ENCODE measurements at places on chromosomes 7 and 10.

- no peak overlapping the region for H3K4me3 ChIP-seq
- no peaks in the 10 kb centered on the region for H3K36me3 ChIP-seq
- no peak overlapping the region for H3K27ac ChIP-seq
- peaks cover 41% of the 10 kb centered on the region for H3K4me1 ChIP-seq
- DNase-seq, result peak; percentile 25
Observed at GRCh38 chr10:48948470-48949037, 8.9 kb upstream of the LRRC18 start.

- H3K36me3 ChIP-seq, result peaks cover 4% of the 10 kb centered on the region
- no peak overlapping the region for H3K4me3 ChIP-seq
- peaks cover 2% of the 10 kb centered on the region for H3K4me1 ChIP-seq
Observed at GRCh38 chr10:7345717-7346116, 65.1 kb downstream of the SFMBT2 start.

- no peak overlapping the region for H3K27ac ChIP-seq
- no peak overlapping the region for H3K4me3 ChIP-seq
- no peaks in the 10 kb centered on the region for H3K27me3 ChIP-seq
- DNase-seq, result no peak
- no peaks in the 10 kb centered on the region for H3K36me3 ChIP-seq
Observed at GRCh38 chr7:84139986-84140729, 54.4 kb downstream of the SEMA3A start.

DNA sequence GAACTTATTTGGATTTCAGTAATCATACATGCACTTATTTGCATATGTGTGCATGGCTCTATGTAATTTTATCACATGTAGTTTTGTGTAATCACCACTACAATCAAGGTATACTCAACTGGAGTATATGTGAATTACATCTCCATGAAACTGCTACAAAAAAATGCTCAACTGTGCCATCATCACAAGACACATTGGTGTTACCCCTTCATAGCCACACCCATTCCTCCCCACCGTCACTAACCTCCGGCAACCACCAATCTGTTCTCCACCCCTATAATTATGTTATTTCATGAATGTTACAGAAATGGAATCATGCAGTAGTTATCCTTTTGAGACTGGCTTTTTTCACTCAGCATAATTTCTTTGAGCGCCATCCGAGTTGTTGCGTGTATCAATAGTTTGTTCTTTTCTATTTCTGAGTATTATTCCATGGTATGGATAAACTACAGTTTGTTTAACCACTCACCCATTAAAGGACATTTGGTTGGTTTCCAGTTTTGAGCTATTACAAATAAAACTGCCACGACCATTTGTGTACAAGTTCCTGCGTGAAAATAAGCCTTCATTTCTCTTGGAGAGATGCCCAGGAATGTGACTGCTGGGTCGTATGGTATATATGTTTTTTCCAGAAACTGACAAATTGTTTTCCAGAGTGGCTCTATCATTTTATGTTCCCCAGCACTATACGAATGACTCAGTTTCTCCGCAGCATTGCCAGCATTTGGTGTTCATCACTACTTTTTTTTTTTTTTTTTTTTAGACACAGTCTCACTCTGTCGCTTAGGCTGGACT lies 11.3 kb upstream of the SMO start:
- peak; percentile 37 for DNase-seq
- H3K36me3 ChIP-seq, result no peaks in the 10 kb centered on the region
- no peaks in the 10 kb centered on the region for H3K4me1 ChIP-seq
- peaks cover 2% of the 10 kb centered on the region for H3K27me3 ChIP-seq

DNA sequence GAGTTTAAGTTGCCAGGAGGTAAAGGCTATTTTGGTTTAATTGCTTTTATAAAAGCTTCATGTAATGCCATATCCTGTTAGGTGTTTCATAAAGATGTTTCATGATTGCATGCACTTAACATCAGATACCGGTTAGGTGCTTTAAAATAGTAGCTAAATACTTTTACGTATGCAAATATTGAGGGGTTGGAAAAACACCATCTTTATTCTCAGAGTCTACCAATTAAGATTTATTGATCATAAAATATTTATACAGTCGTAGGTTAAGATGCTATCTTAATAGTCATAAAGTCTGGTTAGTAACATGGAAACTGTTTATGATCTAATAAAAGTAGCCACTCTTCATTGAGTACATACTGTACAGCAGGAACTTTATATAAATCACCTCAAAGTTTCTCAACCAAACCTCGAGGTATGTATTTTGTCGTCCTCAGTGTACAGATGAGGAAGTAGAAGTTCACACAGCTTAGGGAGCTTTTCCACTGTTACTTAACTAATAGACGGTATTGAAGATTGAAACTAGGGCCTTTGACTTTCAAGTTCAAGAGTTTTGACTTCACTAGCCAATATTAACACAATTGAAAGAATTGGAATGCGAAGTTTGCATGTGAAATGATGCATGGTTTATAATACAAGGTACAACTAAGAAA lies 897.1 kb downstream of the GATA3 start:
- H3K4me1 ChIP-seq, result no peaks in the 10 kb centered on the region
- no peaks in the 10 kb centered on the region for H3K36me3 ChIP-seq
- H3K27me3 ChIP-seq, result no peaks in the 10 kb centered on the region
- no peak for DNase-seq

DNA sequence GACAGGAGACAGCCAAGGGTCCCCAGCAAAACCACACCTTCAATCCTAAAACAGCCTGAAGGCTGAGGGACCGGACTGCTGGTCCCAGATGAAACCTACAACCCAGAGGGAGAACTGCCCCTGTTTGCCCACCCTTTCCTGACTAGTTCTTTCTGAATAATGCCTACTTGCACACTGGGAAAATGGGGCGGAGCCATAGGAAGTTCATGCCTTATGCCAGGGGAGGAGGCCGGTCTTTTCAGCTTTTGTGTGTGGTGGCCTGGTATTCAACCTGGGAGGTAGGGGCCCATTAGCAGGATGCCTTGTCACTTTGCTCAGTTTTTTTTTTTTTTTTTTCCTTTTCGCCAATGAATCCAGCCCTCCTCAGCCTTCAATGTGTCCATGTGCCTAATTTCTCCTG lies 20.7 kb downstream of the TOMM7 start:
- no peak for DNase-seq
- no peak overlapping the region for H3K4me3 ChIP-seq
- no peaks in the 10 kb centered on the region for H3K36me3 ChIP-seq
- no peak overlapping the region for H3K27ac ChIP-seq
- H3K4me1 ChIP-seq, result no peaks in the 10 kb centered on the region

GRCh38 chr7:54161621-54162020 lies 380.6 kb upstream of the VSTM2A start:
- no peak overlapping the region for H3K4me3 ChIP-seq
- H3K36me3 ChIP-seq, result no peaks in the 10 kb centered on the region
- no peaks in the 10 kb centered on the region for H3K27me3 ChIP-seq
- H3K4me1 ChIP-seq, result no peaks in the 10 kb centered on the region
- no peak for DNase-seq
- no peak overlapping the region for H3K27ac ChIP-seq

- no peaks in the 10 kb centered on the region for H3K4me1 ChIP-seq
- no peaks in the 10 kb centered on the region for H3K27me3 ChIP-seq
- no peaks in the 10 kb centered on the region for H3K36me3 ChIP-seq
- no peak overlapping the region for H3K4me3 ChIP-seq
- no peak overlapping the region for H3K27ac ChIP-seq
Observed at GRCh38 chr7:87013840-87014190, 45.6 kb downstream of the ELAPOR2 start.

DNA sequence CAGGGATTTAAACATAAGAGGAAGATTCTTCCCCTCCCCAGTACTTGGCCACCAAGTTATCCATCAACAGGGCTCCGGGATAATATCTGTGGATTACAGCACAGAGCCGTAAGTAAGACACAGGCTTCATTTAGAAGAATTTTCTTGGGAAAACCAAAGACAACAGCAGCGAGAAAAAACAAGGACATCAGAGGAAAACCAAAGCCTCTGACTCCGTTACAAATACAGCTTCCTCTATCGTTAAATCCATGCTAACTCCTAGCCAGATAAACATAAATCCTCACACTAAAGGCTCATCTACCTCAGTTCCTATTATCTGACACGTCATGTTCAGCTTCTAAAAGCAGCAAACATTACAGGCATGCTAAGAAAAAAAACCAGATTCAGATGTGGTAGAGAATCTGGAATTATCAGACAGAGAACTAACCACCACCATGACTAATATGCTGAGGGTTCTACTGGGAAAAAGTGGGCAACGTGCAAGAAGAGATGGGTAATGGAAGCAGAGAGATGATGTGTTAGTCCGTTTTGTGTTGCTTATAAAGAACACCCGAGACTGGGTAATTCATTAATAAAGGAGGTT lies 48.4 kb downstream of the BRI3 start:
- H3K36me3 ChIP-seq, result no peaks in the 10 kb centered on the region
- peaks cover 2% of the 10 kb centered on the region for H3K4me1 ChIP-seq
- no peaks in the 10 kb centered on the region for H3K27me3 ChIP-seq

DNA sequence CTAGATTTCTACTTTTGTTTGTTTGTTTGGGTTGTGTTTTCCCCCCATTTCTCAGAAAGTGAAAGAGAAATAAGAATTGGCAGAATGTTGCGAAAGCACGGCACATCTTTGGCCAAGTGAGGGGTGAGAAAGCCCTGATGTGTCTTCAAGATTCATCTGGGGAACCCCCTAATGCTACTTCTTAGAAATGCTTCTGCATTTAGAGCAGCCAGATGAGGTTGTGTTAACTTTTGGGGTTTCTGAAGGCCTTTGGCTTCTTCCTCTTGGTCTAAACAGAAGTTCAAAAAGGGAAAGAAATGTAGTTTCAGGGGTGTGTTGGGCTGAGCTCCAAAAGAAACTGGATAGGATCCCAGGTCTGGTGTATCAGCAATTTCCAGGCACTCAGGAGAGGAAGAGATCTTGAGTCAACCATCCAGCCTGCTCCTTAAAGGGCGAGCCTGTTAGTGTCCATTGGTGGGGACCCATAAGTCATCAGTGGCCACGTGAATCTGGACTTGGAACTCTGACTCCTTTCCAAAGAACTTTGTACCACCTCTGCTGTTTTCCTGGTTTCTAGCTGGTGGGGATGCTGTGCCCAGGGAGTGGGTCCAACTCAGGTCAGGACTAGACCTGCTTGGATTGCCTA lies 6.5 kb downstream of the DUSP5 start:
- H3K36me3 ChIP-seq, result no peaks in the 10 kb centered on the region
- peak overlapping the region; percentile 81 for H3K27ac ChIP-seq
- DNase-seq, result peak; percentile 85
- H3K4me1 ChIP-seq, result peaks cover 58% of the 10 kb centered on the region

GRCh38 chr7:522071-522950 lies 2.7 kb upstream of the PDGFA start:
- H3K36me3 ChIP-seq, result no peaks in the 10 kb centered on the region
- H3K4me1 ChIP-seq, result peaks cover 39% of the 10 kb centered on the region
- peaks cover 66% of the 10 kb centered on the region for H3K27me3 ChIP-seq
- DNase-seq, result peak; percentile 82
- peak overlapping the region; percentile 35 for H3K4me3 ChIP-seq

DNA sequence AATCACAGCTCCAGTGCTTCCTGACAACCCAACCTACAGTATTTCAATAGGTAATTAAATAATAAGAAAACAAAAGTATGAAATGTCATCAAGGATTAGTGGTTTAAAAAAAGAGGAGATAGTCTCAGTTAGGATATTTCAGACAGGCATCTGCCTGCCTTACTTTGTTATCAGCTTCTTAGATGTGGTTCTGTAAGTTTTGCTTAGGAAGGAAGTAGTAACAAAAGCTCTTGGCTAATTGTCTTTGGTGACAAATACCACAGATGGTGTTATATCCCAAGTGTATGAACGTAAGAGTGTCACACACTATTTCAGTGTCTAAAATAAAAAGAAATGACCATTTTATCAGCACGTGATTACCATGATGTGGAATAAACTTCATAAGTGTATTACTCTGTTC lies 9.8 kb upstream of the ACTA2 start:
- no peaks in the 10 kb centered on the region for H3K36me3 ChIP-seq
- H3K4me1 ChIP-seq, result peaks cover 7% of the 10 kb centered on the region
- no peaks in the 10 kb centered on the region for H3K27me3 ChIP-seq
- H3K4me3 ChIP-seq, result no peak overlapping the region

DNA sequence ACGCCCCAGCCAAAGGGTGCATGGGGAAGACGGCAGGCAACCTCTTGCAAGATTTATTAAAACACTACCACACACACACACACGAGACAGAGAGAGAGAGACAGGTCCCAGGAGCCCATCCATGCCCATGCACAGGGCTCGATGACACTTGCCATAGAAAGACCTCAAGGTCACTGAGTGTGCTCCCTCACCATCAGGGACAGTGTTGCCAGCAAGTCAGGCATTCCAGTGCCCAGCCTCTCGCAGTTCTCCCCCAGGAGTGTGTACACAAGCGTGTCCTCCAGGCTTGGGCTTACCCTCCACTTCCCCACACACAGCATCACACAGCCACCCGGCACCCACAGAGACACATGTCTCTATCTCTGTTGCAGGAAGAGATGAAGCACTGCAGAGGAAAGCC lies 46.8 kb upstream of the SLF2 start:
- DNase-seq, result no peak
- H3K36me3 ChIP-seq, result no peaks in the 10 kb centered on the region
- H3K27ac ChIP-seq, result no peak overlapping the region
- H3K4me3 ChIP-seq, result no peak overlapping the region

- no peaks in the 10 kb centered on the region for H3K27me3 ChIP-seq
- peaks cover 5% of the 10 kb centered on the region for H3K4me1 ChIP-seq
- no peak for DNase-seq
- no peak overlapping the region for H3K4me3 ChIP-seq
Observed at GRCh38 chr10:49310460-49310859, 11.5 kb downstream of the C10orf71 start.

DNA sequence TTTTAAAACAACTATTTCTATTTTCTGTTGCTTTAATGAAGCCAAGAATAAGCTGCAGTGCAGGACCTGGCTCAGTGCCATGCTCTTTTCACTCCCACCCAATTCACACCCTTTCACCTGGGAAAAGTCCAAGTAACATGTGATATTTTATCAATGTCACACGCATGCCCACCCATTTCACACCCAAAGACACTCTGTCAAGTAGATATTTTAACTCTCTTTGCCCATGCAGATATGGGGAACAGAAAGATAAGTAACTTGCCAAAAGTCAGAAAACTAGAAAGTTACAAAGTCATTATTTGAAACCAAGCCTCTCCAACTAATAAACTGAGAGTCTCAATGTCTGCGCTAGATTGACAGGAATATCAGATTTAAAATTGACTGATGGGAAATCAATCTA lies 706.7 kb upstream of the PHF14 start:
- no peak overlapping the region for H3K4me3 ChIP-seq
- H3K27ac ChIP-seq, result no peak overlapping the region
- no peak for DNase-seq
- no peaks in the 10 kb centered on the region for H3K4me1 ChIP-seq
- no peaks in the 10 kb centered on the region for H3K36me3 ChIP-seq

DNA sequence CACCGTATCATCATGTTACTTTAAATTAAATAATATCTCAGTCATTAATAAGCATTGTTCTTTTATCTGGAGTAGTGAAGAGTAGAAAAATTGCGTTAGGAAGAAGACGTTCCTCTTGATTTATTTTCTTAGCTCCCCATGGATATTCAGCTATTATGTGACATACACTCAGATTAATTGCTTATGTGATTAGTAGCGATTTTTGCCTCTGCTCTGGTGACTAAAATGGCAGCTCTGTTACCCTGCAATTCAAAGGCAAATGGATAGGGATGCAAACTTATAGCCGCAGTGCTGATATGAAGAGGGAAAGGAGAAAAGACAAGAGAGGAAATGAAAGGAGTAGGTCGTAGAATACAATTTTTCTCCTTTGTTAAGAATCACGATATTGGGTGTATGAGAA lies 188.4 kb upstream of the MALRD1 start:
- H3K4me3 ChIP-seq, result no peak overlapping the region
- H3K4me1 ChIP-seq, result no peaks in the 10 kb centered on the region
- no peaks in the 10 kb centered on the region for H3K27me3 ChIP-seq

- H3K36me3 ChIP-seq, result no peaks in the 10 kb centered on the region
- H3K4me3 ChIP-seq, result no peak overlapping the region
- DNase-seq, result no peak
- H3K4me1 ChIP-seq, result no peaks in the 10 kb centered on the region
- H3K27me3 ChIP-seq, result no peaks in the 10 kb centered on the region
Observed at GRCh38 chr7:124773339-124773738, 7.7 kb upstream of the GPR37 start.

Measured in muscle of leg (tissue), 16 donors.